Nephron progenitor cell (in vitro differentiated cells): ENCODE measurements at places on chromosomes 11 and 22.
A peak's percentile ranks its signal among the peaks of the same experiment; 100 is the strongest.

DNA sequence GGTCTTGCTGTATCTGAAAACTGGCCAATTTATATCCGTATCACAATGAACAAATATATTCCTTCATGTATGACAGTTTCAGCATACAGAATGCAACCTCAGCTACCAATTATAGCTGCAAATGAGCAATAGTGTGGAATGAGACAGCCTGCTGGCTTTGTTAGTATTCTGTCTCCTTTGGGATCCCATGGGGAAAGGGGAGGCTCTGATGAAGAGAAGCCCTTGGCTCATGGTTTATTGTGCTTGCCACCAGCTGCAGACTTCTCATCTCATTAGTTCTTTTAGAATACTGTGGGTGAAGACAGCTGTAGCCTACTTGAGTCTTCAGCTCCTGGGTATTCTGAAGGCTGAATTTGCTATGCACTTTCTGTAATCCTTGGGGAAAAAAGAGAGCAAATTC lies 42.4 kb downstream of the PITPNB start:
- no peak overlapping the region for H3K4me3 ChIP-seq
- H3K27me3 ChIP-seq: no peaks in the 10 kb centered on the region
- H3K36me3 ChIP-seq: peaks cover 18% of the 10 kb centered on the region
- H3K4me1 ChIP-seq: peaks cover 44% of the 10 kb centered on the region

GRCh38 chr11:9280655-9281301 lies 15.6 kb upstream of the DENND5A start:
- H3K4me1 ChIP-seq: no peaks in the 10 kb centered on the region
- H3K27ac ChIP-seq: peak overlapping the region; percentile 18
- no peaks in the 10 kb centered on the region for H3K27me3 ChIP-seq
- H3K36me3 ChIP-seq: peaks cover 64% of the 10 kb centered on the region
- DNase-seq: no peak
- no peak overlapping the region for H3K4me3 ChIP-seq

DNA sequence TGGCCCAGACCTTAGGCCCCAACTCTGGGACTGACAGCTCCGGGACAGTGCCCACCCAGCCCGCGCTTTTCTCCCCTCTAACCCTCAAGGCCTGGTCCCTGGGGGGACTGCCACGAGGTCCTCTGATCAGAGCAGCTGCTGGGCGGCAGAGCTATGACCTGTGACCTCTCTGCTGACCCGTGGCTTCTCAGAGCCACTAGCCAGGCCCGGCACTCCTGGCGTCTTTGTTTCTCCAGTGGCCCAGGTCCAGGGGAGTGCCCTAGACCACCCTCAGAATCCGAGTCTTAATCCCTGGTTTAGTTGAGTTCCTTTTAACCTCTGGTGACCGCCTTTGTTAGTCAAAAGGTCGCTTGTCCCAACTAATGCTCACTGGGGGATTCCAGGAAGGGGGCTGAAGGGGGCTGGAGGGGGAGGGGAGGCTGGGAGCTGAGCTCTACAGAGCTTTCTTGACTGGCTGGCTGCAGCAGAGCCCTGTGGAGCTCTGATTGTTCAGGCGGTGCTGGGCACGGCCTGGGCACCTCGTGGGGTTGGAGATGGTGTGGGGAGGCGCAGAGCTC lies 1.2 kb downstream of the FBLN1 start:
- no peaks in the 10 kb centered on the region for H3K36me3 ChIP-seq
- H3K4me3 ChIP-seq: peak overlapping the region; percentile 89
- H3K27ac ChIP-seq: peak overlapping the region; percentile 100
- peak; percentile 75 for DNase-seq

- peaks cover 47% of the 10 kb centered on the region for H3K27me3 ChIP-seq
- no peak overlapping the region for H3K27ac ChIP-seq
- H3K36me3 ChIP-seq: no peaks in the 10 kb centered on the region
- peaks cover 19% of the 10 kb centered on the region for H3K4me1 ChIP-seq
- DNase-seq: no peak
- no peak overlapping the region for H3K4me3 ChIP-seq
Measured at GRCh38 chr22:30078320-30079311, 1.6 kb upstream of the HORMAD2 start.

DNA sequence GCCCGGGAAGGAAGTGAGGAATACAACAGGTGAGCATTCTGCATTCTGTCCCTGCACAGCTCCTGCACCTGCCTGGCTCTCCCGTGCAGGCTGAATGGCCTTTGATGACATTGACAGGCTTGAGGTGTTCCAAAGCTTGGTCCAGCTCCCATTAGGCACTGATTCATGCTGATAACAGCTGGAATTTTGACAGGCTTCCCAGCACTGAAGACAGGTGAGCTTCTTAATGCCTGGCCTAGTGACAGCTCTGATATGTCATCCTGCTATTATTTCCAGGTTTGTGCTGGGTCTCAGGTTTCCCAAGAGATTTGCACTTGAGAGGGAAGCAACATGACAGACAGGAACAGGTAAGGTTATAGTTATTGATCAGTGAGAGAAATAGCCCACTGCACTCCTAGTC lies 58.0 kb upstream of the MTNR1B start:
- peaks cover 6% of the 10 kb centered on the region for H3K27me3 ChIP-seq
- no peaks in the 10 kb centered on the region for H3K36me3 ChIP-seq
- H3K27ac ChIP-seq: no peak overlapping the region
- no peak for DNase-seq

- DNase-seq: no peak
- H3K4me3 ChIP-seq: no peak overlapping the region
- no peak overlapping the region for H3K27ac ChIP-seq
Measured at GRCh38 chr11:133911171-133911570, 45.6 kb downstream of the IGSF9B start.

GRCh38 chr11:110947096-110947495 lies 234.9 kb upstream of the ARHGAP20 start:
- no peaks in the 10 kb centered on the region for H3K27me3 ChIP-seq
- H3K27ac ChIP-seq: no peak overlapping the region
- no peak overlapping the region for H3K4me3 ChIP-seq
- H3K4me1 ChIP-seq: peaks cover 17% of the 10 kb centered on the region
- H3K36me3 ChIP-seq: no peaks in the 10 kb centered on the region

- peaks cover 27% of the 10 kb centered on the region for H3K4me1 ChIP-seq
- no peaks in the 10 kb centered on the region for H3K36me3 ChIP-seq
- H3K4me3 ChIP-seq: no peak overlapping the region
- no peak overlapping the region for H3K27ac ChIP-seq
- no peak for DNase-seq
Measured at GRCh38 chr11:60872124-60872960, 5.0 kb downstream of the ZP1 start.

DNA sequence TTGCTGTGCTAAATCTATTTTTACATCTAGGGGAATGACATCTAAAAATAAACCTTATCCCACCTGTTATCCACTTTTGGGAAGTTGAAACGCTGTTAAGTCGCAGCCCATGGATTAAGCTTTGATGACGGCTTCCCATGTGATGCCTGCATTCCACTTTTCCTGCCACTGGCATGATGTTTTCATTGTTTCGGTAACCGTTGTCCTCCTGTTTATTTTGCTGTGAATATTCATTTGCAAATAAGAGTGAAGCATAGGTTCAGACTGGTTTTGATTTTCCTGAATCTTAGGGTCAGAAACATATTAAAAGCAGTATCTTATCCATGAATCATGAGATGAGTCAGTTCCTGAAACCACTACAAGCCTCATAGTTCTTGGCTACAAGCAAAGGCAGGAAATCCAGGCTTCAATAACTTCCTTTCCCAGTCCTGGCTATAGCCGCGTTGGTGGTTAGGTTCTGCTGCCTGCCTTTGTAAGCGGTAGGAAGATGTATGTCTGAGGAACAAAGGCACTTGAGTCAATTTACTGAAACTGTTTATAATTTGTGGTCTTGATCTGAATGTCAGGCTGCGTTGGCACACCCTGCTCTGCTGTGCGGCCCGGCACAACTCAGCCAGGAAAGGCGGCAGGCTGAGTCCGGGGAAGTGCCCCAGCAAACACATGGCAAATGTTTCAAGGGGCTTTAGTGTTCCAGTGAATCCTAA lies 19.4 kb downstream of the TEAD1 start:
- peak overlapping the region; percentile 99 for H3K27ac ChIP-seq
- no peak for DNase-seq
- H3K36me3 ChIP-seq: no peaks in the 10 kb centered on the region
- H3K4me1 ChIP-seq: peaks cover 100% of the 10 kb centered on the region

- no peaks in the 10 kb centered on the region for H3K36me3 ChIP-seq
- H3K27me3 ChIP-seq: peaks cover 36% of the 10 kb centered on the region
- no peak overlapping the region for H3K27ac ChIP-seq
Measured at GRCh38 chr11:93659841-93660240, 1.6 kb upstream of the CEP295 start.

DNA sequence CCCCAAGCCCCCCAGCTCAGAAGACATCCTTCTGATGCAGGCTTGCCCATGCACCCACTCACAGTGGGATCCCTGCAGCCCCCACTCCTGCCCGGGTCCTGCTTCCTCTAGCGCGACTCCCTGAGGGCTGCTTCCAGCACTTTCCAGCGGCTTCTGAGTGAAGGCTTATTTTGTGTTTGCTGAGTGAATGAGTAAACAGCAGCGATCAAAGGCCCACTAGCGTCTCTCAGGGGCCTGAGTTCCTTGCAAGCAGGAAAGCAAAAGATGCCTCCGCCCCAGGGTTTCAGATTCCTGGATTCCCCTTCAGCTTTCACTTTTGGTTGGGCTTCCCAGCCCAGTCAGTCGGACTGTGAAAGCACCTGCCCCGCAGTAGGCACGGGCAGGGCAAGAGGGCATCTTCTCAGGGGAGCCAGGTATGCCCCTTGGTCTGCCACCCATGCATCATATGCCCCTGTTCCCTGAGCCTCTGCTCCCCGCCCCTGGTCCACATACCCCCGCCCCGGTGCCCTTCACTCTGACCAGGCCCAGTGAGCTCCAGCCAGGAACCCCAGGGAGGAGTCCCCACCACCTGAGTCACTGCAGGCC lies 9.2 kb downstream of the FADD start:
- no peak for DNase-seq
- H3K27me3 ChIP-seq: no peaks in the 10 kb centered on the region
- no peak overlapping the region for H3K27ac ChIP-seq

DNA sequence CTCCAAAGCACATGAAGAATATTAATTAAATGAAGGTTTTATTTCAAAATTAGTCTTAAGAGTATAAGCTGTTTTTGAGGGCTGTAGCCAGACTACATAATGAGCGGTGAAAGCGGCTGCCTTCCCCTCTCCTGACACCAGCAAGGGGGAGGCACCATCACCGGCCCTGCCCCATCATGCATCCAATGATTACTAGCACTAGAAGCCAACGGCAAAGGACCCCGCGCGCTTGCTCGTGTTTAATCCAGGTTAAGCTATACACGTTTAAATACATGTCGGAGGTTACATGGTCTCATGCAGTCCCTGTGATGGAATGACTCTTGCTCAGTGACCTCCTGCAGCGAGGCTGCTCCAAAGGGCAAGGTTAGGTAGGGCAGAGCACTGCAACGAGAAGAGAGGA lies 50.3 kb downstream of the FEZ1 start:
- H3K27me3 ChIP-seq: peaks cover 16% of the 10 kb centered on the region
- peaks cover 48% of the 10 kb centered on the region for H3K4me1 ChIP-seq
- DNase-seq: no peak
- H3K27ac ChIP-seq: no peak overlapping the region
- H3K36me3 ChIP-seq: no peaks in the 10 kb centered on the region
- no peak overlapping the region for H3K4me3 ChIP-seq

- DNase-seq: no peak
- peaks cover 5% of the 10 kb centered on the region for H3K36me3 ChIP-seq
- H3K27ac ChIP-seq: peak overlapping the region; percentile 95
- H3K4me1 ChIP-seq: peaks cover 35% of the 10 kb centered on the region
- no peaks in the 10 kb centered on the region for H3K27me3 ChIP-seq
Measured at GRCh38 chr11:83285151-83285770, 906 bp downstream of the CCDC90B start.

DNA sequence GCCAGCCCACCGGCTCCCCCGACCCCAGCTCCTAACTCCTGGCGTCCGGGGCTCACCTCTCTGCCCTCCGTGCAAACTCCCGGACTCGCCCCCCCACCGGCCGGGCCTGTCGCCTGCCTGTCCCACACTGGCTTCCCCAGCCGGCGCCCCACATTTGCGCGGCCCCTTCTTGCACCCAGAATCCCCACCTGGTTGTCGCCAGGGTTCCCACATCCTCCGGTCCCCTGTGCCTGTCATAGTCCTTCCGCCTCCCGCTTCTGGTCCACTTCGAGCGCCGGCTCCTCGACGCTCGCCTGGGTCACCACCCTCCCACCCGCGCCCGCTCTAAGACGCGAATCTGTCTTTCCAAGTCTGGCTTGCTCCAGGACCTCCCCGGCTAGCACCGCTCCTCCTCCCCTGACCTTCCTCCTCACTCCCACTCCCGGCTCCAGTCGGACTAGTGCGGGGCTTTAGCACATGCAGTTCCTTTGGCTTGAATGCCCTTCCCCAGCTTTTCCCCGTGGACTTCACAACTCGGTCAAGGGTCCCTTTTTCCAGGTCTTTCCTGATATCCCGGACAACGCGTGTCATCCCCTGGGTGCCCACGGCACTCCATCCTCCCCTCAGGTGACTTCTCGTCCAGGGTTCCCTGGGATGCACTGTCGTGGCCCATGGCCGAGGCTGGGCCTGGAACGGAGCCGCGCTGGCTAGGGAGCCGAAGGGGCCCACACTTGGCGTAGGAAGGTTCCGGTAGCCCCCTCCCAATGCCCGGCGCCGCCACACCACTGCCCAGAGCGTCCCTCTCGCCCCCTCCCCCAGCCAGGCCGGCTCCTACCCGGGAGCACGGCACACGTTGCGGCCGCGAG lies 635 bp downstream of the SCARF2 start:
- H3K27ac ChIP-seq: no peak overlapping the region
- H3K27me3 ChIP-seq: peaks cover 74% of the 10 kb centered on the region
- H3K4me3 ChIP-seq: peak overlapping the region; percentile 87
- peak; percentile 43 for DNase-seq

GRCh38 chr11:67136156-67136555 lies 17.1 kb downstream of the KDM2A start:
- no peak for DNase-seq
- H3K27me3 ChIP-seq: no peaks in the 10 kb centered on the region
- no peak overlapping the region for H3K27ac ChIP-seq
- H3K4me3 ChIP-seq: no peak overlapping the region
- peaks cover 90% of the 10 kb centered on the region for H3K36me3 ChIP-seq
- no peaks in the 10 kb centered on the region for H3K4me1 ChIP-seq

DNA sequence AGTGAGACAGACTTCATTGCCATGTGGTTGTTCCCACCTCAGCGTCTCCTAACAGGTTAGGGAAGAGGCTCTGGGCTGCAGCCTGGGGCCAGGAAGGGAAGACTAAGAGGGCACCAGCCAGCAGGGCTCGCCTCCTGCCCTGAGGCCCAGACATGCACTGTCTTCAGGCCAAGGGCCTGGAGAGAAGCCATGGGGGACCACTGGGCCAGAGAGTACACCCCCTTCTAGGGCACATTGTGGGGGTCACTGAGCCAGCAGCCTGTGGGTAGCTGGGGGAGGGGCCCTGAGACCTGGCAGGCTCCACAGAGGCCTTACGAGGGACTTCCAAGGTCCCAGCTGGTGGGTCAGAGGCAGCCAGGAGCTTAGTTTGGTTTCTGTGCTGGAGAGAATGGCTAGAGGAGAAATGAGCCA lies 25.0 kb upstream of the MYRF start:
- H3K27me3 ChIP-seq: peaks cover 3% of the 10 kb centered on the region
- H3K27ac ChIP-seq: no peak overlapping the region
- no peaks in the 10 kb centered on the region for H3K36me3 ChIP-seq
- DNase-seq: no peak

- no peak overlapping the region for H3K4me3 ChIP-seq
- peaks cover 36% of the 10 kb centered on the region for H3K36me3 ChIP-seq
- no peaks in the 10 kb centered on the region for H3K27me3 ChIP-seq
- no peak for DNase-seq
Measured at GRCh38 chr22:29341849-29342127, 26.3 kb upstream of the RASL10A start.

GRCh38 chr22:44719586-44720368 lies 17.8 kb downstream of the PRR5 start:
- no peak overlapping the region for H3K4me3 ChIP-seq
- H3K36me3 ChIP-seq: no peaks in the 10 kb centered on the region
- DNase-seq: no peak
- H3K27me3 ChIP-seq: peaks cover 4% of the 10 kb centered on the region
- H3K4me1 ChIP-seq: peaks cover 39% of the 10 kb centered on the region
